ENCODE measurements at places on chromosomes 12 and 14.
A peak's percentile ranks its signal among the peaks of the same experiment; 100 is the strongest.

DNA sequence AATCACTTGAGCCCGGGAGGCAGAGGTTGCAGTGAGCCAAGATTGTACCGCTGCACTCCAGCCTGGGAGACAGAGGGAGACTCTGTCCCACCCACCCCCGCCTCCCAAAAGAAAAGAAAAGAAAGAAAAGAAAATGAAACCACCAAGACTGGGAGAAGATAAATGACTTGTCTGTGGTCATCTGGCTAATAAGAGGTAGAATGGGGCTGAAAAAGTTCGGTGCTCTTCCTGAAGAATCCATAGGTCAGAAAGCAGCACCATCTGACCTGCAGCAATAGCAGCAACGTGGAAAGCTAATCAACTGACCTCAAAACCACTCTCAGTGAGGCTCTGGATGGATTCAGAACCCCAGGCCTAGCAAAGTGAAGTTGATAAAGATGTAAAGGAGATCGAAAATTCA, 25.2 kb downstream of the SSH1 start:
- no peak for DNase-seq

DNA sequence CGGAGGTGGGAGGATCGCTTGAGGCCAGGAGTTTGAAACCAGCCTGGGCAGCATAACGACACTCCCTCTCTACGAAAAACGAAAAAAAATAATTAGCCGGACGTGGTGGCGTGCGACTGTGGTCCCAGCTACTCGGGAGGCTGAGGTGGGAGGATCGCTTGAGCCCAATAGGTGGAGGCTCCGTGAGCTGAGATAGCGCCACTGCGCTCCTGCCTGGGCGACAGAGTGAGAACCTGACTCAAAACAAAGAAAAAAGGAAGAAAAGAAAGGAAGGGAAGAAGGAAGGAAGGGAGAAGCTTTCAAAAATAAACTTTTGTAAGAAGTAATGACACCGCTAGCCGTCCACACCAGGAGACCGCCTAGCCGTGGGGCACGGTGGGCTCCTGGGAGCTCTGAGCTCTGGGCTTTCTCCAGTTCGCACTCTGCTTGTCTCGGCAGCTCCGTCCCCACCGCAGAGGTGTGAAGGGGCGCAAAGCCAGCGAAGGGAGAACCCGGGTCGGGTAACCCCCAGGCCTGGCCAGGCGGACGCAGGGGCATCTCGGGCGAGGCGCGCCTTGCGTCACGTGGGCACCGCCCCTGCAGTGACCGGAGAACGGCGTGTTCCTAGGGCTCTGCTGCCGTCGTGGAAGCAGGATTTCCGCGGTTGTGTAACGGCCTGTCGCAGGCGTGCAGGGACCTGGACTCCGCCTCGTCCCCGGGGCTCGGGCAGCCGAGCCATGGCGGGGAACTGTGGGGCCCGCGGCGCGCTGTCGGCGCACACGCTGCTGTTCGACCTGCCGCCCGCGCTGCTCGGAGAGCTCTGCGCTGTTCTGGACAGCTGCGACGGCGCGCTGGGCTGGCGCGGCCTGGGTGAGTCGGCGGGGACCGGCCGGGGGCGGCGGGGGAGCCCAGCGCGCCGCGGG, at the start of gene IRAK3:
IRAK3 (plus strand) TSS at position 631 of the 902 bp plus-strand sequence; CDS start at position 717, 86 bp downstream.
- DNase-seq: peak; percentile 86

GRCh38 chr12:62098132-62098531, 162.1 kb upstream of the USP15 start:
- DNase-seq: no peak

GRCh38 chr14:98008381-98009113, 1211.4 kb downstream of the VRK1 start:
- DNase-seq: no peak

- DNase-seq: no peak
Measured at GRCh38 chr12:84638811-84639368, 273.7 kb downstream of the SLC6A15 start.

DNA sequence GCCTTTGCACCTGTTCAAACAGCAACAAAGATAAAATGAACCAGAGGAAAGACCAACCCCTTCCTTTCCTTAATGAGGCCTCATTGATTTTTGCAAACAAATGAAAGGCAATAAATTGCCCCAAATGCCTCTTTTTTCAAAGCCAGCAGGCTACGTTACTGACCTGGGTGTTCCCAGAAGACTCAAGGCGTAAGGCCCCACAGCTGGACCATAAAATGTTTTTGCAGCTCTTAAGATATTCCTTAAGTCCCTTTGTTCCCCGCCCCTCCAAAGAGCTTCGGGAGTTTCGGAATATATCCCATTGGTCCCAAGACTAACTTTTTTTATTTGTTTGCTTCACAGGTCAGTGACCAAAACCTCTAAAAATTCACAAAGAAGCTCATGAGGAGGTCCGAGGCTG, 462.9 kb upstream of the PRICKLE1 start:
- no peak for DNase-seq

GRCh38 chr14:101411779-101412178, 149.5 kb upstream of the DIO3 start:
- no peak for DNase-seq

GRCh38 chr12:72570601-72571000, 298.4 kb downstream of the TRHDE start:
- DNase-seq: no peak

DNA sequence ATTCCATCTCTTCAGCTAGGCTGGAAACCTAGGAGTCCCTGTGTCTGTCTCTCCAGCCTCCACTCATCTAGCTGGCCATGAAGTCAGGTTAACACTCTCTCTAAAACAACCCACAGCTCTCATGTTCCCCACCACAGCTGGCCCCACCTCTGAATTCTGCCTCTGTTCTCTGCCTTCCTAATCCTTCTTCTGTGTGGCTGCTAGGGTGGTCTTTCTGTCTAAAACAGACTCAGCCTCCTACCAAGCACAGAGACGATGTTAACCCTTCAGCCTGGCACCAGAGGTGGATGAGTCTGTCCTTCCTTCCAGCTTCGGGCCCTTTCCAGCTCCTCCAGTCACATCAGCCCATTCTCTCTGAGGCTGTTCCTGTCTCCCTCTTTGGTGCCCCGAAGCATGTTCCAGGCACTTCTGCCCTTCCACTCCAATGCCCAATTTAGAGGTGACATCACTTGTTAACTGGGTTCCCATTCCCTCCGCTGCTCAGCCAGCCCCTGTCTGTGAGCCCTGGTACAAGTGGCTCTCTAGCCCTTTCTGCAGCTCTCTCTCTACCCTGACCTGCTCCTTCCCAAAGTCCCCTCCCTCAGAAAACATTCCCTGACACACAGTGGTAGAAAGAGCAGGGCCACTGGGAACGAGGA, 9.1 kb downstream of the FIGNL2 start:
- no peak for DNase-seq

DNA sequence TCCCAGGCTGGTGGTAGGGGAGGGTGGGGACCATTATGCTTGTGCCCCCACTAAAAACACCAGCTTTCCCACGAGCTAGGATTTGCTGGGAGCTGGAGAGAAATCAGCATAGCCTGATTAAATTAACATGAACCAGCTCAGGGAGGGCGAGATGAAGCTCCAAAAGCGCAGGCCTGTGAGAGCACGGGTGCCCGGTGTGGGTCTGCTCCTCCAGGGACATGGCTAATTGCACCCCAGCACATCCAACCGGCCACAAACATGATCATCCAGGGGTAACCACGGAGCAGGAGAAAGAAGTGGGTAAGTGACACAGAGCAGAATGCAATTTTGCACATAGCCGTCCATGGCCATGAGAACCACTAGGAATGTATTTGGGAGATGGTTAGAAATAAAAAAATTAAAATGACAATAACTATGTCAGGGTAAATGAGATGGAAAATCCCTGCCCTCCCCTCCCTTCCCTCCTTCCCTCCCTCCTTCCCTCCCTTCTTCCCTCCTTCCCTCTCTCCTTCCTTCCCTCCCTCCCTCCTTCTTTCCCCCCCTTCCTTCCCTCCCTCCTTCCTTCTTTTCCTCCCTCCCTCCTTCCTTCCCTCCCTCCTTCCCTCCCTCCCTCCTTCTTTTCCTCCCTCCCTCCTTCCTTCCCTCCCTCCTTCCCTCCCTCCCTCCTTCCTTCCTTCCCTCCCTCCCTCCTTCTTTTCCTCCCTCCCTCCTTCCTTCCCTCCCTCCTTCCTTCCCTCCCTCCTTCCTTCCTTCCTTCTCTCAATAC, 26.9 kb downstream of the CLMN start:
- no peak for DNase-seq

Measured in stomach (tissue), 19 donors.